ENCODE measurements at places on chromosomes 11 and 22. TPM values are rescaled to one million over a fixed set of nuclear protein-coding genes. Genes with fewer than 3 reads are reported as not detected.

GRCh38 chr22:41245917-41246499 lies 5.3 kb upstream of the CHADL start:
- no peak for DNase-seq

Gene HIKESHI
- 39.0 TPM for total RNA-seq

Gene LDLRAD3
- total RNA-seq = 4.7 TPM

Gene SLC5A1
- total RNA-seq = 60.5 TPM

Gene P2RY2
- total RNA-seq = 12.0 TPM
